ENCODE measurements at places on chromosomes 4 and X.

GRCh38 chr4:140865253-140866217 is 109.3 kb upstream of the TBC1D9 start:
- no peak for DNase-seq

DNA sequence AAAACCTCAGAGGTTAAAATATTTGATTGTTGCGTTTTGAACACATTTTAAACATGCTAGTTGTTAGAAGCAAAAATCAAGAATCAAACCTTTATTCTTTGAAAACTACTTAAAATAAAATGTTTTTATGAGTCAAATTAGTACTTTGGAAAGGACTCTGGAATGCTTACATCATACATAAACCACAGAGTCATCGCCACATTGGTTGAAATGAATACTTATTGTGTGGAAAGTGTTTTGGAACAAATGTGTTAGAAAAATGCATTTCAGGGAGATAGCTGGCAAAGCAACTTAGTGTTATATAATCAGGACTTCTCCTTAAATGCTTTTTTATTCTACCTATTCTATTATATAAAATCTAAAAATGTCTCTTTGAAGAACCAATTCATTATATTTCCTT is 49.4 kb upstream of the CAMK2D start:
- DNase-seq, result no peak

DNA sequence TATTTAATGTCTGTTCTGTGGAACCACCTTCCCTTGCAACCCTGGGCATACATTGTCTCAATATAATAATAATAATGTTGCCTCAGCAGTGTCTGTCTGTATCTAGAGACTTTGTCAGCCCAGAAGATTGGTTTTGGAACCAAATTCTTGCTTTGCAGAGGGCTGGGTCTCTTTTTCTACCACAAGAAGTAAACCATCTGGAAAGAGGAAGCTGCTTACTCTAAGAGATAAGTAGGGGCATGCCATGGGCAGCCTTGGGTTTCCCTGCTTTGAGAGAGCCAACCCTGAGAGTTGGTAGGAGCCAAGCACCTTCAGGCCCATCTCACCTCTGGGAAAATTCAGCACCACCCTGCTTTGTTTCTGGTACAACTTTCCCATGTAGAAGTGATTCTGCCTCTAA is 27.0 kb downstream of the TMEM31 start:
- no peak for DNase-seq

GRCh38 chr4:145984563-145984962 is 45.9 kb upstream of the ZNF827 start:
- DNase-seq, result no peak

DNA sequence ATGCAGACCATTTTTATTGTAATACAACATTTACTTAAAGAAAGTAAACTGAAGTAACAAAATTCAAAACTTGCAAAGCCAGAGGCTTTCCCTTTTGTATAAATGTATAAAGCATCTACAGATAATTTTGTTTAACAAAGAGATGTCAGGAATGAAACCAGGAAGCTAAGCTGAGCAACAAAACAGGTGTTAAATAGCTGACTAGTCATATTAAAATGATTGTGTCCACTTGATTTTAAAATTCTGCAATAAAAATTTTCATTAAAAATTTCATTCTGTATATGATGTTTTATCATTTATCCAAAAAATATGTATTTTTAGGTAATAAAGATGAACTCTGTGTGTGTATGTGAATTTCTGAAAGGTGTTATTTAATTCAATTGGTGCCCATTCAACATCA is 72.0 kb upstream of the TRAM1L1 start:
- no peak for DNase-seq
